ENCODE measurements at places on chromosomes 7 and 10.
A peak's percentile ranks its signal among the peaks of the same experiment; 100 is the strongest.

- no peak for DNase-seq
Measured at GRCh38 chr10:8498881-8499280, 444.4 kb downstream of the GATA3 start.

DNA sequence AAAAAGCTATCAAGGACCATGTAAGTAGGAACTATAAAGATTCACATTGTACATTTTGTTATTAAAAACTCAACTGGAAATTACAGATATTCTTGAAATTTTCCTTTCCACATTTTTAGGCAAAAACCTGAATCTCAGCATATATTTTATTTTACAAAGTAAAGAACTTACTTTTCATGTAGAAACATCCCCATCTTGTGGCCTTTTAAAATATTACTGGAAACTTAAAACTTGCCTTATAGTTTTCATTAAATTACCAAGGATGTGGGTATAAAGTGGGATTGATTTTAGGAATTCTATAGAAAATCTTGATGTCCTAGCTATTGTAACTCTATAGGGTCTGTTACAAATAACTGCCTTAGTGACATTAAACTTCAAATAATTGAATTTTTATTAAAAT is 10.6 kb downstream of the DBF4 start:
- DNase-seq: no peak

GRCh38 chr10:121069061-121069850 is 218.1 kb downstream of the WDR11 start:
- DNase-seq: no peak

DNA sequence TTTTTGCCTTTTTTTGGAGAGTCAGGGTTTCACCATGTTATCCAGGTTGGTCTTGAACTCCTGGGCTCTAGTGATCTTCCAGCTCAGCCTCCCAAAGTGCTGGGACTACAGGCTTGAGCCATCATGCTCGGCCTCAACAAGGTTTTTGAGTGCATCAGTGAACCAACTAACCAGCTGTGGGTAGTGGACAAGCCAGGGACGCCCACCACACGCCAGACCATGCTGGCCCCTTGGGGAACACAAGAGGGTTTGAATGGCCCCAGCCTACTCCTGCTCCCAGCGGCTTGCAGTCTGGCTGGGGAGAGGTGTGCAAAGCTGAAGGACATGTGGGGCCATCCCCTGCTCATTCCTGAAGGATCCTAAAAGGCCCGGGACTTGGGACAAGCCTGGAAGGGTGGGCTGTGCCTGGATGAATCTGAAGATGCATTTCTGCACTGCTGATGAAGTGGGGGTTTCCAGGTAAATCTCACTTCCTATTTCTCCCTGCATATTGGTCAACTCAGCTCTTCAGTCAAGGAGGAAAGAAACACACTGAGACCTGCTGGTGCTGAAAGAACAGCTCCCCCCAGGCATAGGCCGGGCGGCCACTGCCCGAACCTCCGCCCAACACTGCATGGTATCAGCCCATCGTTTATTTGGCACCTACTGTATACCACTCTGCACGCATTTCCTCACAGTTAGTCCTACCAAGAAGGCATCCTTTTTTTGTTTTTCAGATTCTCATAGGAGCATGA is 6.9 kb downstream of the MMD2 start:
- peak; percentile 62 for DNase-seq

DNA sequence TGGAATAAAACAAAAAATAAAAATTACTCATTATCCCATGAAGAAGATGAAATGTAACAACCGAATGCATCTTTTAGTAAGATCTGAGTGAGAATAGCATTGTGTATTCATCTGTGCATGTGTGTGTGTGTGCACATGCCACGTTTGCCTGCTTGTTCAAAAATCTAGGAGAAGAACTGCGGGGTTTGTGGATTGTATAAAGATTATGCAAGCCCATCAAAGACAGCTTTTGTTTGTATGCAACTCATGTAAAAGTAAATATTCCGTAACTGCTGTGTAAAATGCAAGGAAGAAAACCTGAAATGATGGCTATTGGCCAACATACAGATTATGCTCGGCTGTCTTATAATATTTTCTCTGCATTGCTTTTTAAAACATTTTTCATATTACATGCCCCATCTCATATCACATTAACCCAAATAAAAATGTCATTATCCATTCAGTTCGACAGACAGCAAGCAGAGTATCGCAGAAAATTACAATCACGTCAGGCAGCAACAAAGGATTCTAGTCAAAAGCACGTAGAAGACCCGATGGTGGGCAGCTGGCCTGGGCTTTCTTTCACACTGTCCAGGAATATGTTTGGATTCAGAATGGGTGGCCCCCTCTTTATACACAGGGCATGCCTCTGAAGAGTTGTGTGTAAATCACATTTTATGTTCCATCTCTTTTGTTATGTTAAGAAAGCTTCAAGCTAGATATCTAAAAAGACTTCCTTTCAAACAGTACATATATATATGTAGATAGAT is 114.0 kb downstream of the PARP12 start:
- no peak for DNase-seq

GRCh38 chr7:28165261-28165660 is 15.3 kb downstream of the JAZF1 start:
- no peak for DNase-seq

DNA sequence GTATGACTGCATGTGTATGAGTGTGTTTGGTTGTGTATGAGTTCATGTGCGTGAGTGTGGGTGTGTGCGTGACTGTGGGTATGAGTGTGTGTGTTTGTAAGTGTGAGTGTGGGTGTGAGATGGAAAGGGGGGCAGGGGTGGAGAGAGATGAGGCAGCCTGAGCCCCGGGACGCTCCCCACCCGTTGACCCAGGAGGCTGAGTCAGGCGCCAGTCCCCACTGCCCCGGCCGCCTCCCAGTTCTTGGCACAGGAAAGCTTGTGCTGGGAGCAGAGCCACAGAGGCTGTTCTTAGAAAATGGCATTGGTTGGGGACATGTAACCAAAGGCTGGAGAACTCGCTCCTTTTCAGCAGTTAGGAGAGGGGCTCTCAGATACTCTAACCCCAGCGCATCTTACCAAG is 27.8 kb upstream of the NUB1 start:
- no peak for DNase-seq

DNA sequence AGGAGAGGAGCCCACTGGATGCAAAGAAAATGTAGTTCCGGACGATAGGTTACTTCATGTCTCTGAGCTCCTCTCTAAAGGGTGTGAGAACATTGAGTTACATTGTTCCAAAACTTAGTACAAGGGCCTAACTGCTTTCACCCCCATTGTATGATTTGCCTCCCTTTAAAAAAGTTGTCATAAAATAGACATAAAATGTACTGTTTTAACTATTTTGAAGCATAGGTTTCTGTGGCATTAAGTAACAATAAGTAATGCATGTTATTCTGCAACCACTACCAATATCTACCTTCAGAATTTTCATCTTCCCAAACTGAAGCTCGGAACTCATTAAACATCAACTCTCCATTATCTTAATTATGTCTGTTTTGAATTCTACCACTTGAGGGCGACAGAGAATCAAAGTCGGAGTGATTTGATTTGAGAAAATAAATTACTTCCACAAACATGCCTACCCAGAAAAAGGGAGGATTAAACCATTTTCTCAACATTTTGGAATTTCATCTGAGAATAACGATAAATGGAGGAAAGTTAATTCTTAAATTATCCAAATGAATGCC is 2.7 kb downstream of the IGFBP1 start:
- peak; percentile 14 for DNase-seq

DNA sequence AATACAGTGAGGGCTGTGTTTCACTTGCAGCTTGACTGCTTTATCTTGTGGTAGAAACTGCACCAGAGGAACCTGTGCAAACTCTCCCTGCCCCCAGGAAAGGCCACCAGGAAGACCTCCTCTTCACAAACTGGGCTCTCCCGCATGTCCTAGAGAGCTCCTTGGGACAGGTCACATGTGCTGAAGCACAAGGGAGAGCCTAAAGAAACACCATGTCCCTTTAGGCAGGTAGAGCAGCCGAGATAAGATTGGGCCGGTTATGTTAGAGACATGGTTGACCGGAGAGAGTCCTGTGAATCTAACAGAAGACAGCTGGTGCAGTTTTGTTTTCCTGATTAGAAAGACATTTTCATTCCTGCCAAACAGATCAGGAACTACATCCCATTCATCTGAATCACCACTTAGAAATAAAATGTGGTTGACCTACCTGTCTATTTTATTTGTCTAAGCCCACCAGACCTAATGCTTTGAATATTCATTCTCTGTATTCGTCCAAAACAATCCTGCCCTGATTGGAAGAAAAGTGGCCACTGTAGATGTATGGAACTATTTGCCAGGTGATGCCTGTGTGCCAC is 224.1 kb downstream of the GLI3 start:
- no peak for DNase-seq

DNA sequence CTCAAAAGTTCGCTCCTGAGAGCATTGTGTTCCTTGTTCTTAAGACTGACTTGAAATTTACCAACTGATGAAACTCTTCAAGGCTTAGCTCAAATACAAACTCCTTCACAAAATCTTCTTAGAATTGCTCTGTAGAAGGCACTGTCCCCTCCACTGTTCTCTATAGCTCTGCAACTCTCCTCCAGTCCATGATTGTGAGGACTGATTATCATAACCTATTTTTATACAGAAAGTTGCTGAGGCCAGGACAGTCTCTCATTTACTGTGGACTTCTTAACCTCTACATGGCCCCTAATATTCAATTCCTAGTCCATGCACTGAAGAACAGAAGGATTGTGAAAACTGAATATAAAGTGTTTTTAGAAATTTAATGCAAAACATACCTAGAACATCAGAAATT is 53.2 kb downstream of the RHOBTB1 start:
- DNase-seq: no peak

DNA sequence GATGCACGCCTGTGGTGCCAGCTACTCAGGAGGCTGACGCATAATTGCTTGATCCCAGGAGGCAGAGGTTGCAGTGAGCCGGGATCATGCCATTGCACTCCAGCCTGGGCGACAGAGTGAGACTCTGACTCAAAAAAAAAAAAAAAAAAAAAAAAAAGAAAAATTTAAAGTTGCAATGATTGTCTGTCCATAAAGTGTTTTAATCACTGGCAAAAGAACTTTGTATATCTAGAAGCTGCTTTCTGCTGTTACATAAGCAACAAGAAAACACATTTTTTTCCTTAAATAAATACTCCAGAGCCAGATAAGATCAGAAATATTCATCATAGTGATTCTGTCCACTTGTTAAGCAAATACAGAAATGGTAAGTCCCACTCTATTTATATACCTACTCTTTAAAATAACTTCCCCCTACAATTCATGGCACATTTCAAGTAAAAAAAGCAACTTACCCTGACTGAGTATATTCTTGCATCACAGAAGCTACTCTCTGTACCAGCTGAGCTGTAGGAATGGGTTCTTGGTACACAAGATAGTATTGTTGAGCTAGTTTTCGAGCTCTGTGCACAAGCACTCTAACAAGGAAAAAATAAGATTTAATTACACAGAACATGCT is 7.6 kb downstream of the PSMA2 start:
- DNase-seq: no peak

- no peak for DNase-seq
Measured at GRCh38 chr7:87447116-87447635, 28.3 kb downstream of the ABCB4 start.

DNA sequence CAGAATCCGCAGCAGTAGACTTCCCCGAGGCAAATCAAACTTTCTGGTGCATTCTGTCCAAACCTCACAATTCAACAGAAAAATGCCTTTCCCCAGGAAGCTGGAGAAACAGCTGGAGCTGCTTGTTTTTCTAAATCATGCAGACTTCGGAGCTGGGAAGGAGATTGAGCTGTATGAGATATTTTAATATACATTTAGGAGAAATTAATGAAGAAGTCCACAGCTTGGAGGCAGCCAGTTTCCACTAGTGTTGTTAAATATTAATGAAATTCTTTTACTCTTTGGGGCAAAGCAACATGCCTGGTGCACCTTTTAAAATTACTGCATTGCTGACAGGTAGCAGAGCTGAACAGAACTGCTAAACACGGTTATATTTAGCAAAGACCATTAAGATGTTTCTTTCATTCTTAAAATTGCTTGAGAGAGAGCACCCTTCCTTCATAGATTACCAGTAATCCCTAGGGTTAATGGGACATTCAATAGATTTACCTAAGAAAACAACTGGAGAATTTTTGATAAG is 566.4 kb downstream of the SORCS3 start:
- no peak for DNase-seq

DNA sequence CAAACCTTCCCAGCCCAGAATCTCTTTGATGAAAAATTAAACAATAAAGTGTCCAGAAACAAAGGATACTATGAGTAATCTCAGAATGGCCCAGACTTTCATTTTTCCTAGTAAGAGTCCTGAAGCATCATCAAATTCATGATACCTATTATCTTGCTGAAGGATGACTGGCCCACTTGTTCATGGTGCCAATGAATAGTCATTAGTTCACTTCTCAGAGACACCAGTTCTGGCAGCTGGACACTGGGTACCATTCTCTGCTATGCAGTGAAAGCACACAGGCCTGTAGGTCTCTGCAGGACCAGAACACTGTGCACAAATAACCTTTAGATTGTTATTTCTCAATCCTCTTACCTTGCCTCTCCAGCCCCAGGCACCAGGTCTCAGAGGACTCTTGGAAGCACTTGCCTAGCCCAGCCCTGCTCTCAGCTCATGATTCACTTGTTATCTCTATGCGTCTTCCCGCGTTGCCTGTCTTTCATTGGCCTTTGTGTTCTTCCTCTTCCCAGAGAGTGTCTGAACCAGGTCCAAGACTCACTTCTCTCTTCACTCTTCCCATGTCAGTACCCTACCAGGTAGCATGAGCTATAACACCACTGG is 98.1 kb upstream of the AGBL3 start:
- DNase-seq: no peak

DNA sequence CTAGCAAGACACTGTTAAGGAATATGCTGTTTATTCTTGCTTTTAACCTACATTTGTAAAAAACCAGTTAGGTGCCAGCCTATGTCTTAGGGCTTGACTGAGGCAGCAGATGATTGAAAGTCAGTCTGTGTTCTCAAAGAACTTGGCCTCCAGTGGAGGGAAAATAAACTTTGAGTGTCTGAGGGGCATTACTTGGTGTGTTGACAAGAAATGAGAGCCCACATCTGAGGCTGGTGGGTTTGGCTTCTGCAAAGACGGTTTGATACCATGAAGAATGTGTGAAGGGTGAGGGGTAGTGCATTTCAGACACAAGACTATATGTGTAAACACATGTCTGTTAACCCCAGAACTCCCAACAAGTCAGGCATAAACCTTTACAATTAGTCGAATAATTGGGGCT is 28.5 kb downstream of the CCSER2 start:
- no peak for DNase-seq

DNA sequence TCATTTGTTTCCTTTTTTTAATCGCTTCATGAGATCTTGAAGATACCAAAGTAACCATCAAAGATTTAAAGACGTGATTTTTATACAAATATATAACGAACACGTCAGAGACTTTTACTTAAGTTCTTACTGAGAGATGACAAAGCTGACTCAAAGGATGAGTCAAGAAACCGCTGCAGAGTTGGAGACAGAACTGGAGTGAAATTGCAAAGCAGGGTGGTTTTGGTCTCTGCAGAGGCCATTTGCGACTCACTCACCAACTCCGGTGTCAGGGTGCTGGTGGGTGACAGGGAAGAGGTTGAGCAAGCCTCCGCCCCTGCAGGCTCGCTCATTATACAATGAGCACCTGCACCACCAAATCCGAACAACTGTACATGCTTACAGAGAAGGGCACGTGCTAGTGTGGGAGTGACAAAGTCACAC is 75.2 kb downstream of the DNAJB6 start:
- DNase-seq: no peak

All from nephron progenitor cell (in vitro differentiated cells).